ENCODE measurements at places on chromosomes 4 and X. TPM values are rescaled to one million over a fixed set of nuclear protein-coding genes. Genes with fewer than 3 reads are reported as not detected.

DNA sequence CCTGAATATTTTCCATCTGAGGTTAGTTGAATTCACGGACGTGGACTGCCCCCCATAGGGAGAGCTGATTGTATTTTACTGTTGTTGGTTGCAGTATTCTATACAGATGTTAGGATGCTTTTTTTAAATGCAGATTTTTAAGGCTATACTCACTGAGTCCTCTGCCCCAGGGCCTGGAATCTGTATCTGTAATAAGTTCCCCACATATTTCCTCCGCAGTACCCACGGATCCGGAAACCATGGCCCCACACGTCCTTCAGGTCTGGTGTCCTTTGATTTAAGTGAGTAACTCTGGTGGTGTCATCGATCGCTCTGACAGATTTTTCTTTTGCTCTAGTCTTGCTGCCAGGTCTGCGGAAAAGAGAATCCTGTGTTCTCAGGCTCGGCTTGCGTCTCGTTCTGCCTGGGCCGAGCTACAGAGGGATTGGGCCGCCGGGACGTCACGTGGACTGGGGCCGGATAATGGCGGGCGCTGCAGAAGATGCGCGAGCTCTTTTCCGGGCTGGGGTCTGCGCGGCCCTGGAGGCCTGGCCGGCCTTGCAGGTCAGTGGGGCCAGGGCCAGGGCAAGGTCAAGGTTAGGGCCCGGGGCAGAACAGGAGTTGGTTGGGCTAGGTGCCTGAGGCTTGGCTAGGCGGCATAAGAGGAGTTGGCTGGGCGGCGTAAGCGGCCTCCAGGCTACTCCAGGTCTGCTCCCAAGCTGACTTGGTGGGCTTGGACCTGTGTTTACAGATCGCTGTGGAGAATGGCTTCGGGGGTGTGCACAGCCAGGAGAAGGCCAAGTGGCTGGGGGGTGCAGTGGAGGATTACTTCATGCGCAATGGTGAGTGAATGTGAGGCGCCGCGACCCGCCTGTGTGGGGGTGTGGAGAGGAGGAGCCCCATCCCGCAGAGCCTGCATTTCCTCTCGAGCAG, at the start of gene TSR2:
Gene TSR2 (plus strand): TSS at position 445 of the 912 bp plus-strand sequence. CDS start 18 bp downstream, at position 463.
- DNase-seq: peak; percentile 77
- peak within 1 kb of the TSS; percentile 94 for H3K4me3 ChIP-seq
- H3K27me3 ChIP-seq: no peaks in the 10 kb centered on the region

GRCh38 chr4:25028851-25029250, 1.9 kb downstream of the LGI2 start:
- H3K4me3 ChIP-seq: no peak overlapping the region
- H3K36me3 ChIP-seq: no peaks in the 10 kb centered on the region
- no peak overlapping the region for H3K27ac ChIP-seq
- H3K27me3 ChIP-seq: no peaks in the 10 kb centered on the region
- no peaks in the 10 kb centered on the region for H3K4me1 ChIP-seq

Gene HMGN5
- 1.0 TPM for total RNA-seq

Gene REPS2
- 2.0 TPM for total RNA-seq
